Renal pelvis (tissue), 12 donors: ENCODE measurements at places on chromosomes 11 and 22.

DNA sequence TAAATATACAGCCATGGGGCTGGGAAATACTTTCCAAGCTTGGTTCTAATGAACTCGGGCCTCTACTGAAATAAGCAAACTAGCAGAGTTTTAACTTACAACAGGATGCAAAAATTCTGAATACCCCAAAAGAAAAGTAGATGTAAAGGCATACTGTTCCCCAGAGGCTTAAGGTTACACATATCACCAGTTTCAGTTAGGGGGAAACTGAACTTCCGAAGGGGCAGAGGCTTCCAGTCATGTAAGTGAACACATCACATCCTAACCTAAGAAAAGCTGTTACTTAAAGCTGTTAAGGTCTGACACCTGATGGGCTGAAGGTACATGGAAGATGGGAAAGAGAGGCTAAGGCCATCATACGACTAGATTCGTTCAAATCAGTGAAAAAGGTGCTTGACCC is 2.3 kb downstream of the GAB2 start:
- no peak for DNase-seq

- DNase-seq, result no peak
Observed at GRCh38 chr22:49180683-49181024, 647.0 kb downstream of the BRD1 start.

GRCh38 chr11:86765203-86765602 is 35.1 kb upstream of the PRSS23 start:
- DNase-seq, result peak; percentile 43

- no peak for DNase-seq
Observed at GRCh38 chr11:2423157-2424025, 20.9 kb downstream of the TRPM5 start.

DNA sequence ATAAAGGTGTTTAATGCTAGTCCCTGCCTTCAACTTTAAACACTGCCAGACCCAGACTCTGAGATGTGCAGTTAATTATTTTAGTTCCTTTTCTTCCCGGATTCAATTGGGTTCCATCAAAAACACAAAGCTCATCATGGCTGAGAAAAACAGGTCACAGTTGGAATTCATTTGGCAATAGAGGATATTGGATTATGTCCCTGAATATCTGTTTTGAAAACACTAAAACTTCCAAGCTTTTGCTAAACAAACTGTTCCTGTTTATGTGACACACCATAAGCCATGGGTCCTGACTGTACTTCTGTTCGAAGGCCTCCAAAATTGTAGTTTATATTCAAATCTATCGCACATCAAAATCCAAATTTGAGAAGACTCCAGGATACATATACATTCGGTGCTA is 150.7 kb downstream of the TRPC6 start:
- DNase-seq, result no peak

GRCh38 chr11:69403556-69404215 is 77.8 kb upstream of the LINC01488 start:
- no peak for DNase-seq

DNA sequence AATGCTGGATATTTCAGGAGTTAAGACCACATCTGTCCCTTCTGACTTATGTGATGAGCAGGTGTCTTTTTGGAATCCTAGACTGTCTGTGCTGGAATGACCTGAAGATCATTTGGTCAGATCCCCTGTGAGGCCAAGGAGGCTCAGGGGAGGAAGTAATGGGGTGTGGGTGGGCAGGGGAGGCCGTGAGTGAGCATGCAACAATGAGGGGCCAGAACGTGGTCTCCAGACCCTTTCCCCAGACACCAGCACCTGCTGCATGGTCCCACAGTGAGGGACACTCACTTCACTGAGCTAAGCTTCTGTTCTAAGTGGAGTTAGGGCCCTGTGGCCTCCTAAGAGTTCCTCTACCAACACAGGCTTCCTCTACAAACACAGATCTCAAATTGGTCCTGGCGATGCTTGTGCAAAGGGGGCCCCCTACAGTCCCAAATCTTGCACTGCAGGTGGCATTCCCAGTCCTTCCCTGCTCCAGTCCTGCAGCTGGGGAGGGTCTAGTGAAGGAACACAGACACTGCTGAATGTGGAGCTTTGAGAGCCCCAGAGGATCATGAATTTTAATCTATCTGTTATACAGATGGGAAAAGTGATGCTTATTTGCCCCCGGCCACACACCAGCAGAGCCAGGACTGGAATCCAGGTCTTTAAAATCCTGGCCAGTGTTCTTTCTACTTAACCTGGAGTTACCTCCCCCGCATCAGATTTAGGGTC is 7.4 kb downstream of the USP2 start:
- DNase-seq, result peak; percentile 85

DNA sequence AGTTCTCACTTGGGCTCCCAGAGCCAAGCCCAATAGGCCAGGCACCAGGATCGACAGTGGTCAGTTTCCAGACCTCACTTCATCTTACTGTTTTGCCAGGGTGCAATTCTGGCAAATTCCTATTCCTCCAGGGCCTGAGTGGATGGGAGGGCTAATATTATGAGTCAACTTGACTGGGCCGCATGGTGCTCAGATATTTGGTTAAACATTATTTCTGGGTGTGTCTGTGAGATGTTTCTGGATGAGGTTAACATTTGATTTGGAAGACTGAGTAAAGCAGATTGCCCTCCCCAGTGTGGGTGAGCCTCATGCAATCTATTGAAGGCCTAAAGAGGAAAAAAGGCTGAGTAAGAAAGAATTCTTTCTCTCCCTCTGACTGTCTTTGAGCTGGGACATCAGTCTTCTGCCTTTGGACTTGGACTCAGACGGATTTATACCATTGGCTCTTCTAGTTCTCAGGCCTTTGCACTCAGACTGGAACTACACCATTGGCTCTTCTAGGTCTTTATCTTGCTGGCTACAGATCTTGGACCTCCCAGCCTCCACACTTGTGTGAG is 132.9 kb upstream of the ZBED5 start:
- DNase-seq, result no peak

- DNase-seq, result no peak
Observed at GRCh38 chr11:128512474-128512996, 74.8 kb downstream of the ETS1 start.

GRCh38 chr11:91955206-91955605 is 269.4 kb upstream of the FAT3 start:
- DNase-seq, result no peak

DNA sequence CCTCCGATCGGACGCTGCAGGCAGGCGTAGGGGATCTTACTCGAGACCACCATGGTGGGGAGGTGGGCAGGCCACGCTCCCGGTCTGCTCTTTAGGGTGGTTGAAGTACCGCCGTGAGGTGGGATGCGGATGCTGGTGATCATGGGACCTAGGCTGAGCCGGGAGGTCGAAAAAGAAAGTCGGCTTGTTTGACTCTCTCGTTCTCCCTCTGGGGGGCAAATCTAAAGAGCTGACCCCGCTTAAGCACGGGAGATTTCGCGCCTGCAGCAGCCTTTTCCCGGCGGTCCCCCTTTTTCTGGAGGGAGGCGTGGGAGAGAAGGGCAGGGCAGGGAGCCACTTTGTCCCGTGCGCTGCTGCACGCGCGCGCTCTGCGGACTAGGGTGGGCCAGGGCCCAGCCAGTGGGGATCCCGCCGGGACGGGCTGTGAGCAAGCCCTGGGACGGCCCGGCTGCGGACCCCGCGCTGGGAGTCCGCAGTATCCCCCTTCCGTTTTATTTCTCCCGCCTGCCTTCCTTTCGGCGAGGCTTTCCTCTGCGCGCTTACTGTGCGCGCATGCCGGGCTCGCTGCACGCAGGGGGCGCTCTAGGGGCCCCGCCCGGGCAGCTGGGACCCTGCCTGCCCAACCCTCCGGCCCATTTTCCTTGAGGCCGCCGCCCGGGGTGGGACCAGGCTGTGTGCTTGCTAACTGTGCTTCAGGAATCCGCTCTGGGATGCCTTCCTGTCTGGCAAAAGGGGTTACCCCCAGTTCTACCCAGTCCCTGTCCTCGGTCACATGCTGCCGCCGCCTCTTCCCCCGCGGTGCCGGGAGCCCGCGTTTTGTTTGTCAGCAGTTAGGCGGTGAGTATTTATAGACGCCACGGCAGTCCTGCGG is 81.0 kb downstream of the PRR5L start:
- DNase-seq, result no peak

GRCh38 chr22:36329254-36330078 is 58.3 kb downstream of the MYH9 start:
- peak; percentile 84 for DNase-seq

DNA sequence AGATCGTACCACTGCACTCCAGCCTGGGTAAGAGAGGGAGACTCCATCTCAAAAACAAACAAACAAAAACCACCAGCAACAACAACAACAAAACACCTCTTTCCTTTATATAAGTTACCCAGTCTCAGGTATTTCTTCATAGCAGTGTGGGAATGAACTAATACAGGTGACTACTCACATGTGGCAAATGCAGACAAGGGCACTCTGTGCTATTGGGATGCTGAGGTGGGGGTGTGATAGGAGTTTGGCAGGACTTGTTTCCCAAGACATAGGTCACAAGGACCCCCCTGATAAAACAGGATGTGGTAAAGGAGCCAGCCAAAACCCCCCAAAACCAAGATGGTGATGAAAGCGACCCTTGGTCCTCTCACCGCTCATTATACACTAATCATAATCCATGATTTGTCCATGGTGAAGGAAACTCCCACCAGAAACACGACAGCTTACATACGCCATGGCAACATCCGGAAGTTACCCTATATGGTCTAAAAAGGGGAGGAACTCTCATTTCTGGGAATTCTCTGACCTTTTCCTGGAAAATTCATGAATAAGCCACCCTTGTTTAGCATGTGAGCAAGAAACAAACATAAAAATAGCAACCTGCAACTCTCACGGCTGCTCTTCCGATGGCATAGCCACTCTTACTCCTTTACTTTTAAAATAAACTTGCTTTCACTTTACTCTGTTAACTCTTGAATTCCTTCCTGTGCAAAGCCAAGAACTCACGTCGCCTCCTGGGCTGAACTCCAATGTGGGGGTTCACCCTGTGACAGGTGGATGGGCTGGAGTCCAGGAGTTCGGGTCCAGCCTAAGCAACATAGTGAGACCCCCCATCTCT is 18.8 kb upstream of the INCENP start:
- peak; percentile 81 for DNase-seq

DNA sequence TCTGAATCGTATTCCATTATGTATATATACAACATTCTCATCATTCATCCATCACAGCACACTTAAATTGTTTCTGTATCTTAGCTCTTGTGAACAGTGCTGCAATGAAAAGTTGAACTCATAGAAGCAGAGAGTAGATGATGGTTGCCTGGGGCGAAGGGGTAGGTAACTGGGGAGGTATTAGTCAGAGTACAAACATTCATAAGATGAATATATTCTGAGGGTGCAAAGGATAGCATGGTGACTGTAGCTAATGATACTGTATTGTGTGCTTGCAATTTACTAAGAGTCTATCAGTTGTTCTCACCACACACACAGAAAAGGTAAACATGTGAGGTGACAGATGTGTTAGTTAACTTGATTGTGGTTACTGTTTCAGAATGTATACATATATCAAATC is 12.6 kb upstream of the RFPL2 start:
- DNase-seq, result no peak

DNA sequence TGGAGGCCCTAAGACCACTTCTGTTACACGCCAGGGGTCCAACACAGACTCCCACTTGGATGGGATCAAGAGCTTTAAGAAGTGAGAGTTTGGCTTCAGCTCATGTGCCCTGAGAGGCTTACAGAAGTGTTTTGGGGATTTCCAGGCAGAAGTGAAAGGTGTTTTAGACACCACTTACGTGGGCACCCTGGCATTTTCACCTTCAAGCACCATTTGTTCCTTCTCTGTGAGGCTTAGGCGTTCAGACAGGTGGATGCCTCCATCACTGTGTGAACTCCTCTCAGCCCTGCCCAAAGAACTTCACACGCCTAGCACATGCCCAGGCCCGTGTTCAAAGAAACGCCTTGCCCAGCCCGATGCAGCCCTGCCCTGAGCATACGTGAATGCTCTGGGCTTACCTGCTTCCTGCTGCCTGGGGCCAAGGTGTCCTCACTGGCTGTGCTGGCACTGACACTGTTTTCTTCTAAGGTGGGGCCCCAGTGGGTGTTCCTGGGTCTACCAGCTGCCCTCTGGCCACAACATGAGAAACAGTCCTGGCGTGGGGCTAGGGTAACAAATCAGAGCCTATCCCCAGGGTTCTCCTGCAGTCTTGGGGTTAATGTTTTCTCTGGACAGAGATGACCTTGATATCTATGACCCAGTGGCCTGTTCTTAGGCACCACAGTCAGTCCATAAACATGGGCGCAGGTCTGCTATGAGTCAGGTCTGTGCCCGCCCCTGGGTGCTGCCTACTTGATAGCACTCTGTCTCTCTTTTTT is 34.0 kb downstream of the AMPD3 start:
- DNase-seq, result no peak

DNA sequence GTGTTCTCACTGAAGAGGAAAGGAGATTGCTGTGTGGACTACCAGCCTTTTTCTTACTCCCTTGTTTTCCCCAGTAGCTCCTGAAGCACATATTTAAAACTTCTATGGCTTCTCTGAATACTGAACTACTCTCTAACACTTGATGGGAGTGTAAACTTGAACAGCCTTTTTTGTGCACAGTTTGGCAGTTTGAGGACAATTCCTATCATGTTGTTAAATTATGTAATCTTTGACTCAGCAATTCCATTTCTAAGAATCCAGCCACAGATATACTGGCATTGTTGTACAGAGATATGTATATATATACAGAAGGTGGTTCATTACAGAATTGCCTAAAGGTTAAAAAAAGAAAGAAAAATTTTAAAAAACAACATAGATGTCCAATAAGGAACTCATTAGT is 47.1 kb upstream of the EED start:
- no peak for DNase-seq

DNA sequence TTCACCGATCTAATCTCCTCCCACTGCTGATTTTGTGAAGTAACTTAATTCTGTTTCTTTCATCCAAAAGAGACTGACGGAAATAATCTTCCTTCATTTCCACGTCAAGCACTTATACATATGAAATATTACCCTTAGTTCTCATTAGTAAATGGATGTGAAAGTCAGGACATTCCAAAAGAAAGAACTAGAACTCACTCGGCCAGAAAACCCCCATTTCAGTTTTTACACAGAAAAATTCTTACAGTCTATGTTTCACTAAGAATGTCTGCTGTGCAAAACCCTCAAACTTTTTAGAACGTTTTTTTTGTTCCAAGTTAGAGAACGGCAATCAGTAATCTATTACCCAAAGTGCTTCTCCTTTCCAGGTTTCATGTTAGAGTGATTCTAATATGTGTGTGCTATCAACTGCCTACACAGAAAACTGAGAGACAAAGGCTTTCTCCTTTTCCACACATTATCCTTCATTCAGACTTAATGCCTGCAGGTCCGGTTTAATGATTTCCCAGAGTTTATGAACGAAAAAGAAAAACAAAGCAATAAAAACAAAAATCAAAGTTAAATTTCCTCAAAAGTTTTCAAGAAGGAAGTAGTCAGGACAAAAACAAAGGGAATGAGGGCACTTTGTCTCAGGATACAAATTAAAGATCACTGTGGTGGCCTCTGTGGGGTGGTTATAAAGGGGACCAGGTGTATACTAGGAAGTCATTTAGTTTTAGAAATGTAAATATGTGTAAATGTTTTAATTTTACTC is 11.3 kb upstream of the SESN3 start:
- no peak for DNase-seq

- no peak for DNase-seq
Observed at GRCh38 chr11:117378976-117379865, 51.6 kb downstream of the CEP164 start.
